ENCODE measurements at places on chromosomes 3 and 15.

DNA sequence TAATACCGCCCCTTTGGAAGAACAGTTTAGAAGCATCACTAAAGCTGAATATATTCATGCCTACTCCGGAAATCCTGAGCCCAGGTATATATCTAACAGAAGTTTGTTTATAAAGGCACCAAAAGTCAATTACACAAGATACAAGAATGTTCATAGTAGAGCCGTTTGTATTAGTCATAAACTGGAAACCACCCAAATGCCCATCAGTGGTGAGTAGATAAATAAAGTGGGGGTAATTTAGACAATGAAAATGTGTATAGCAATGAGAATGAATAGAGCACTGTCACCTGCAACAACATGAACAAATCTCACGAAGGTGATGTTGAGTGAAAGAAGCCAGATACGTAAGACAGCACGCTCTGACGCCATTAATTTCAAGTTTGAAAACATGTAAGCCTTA, 68.3 kb upstream of the GLCE start:
- no peak for DNase-seq

GRCh38 chr3:123096731-123097130, 29.9 kb downstream of the PDIA5 start:
- DNase-seq, result no peak

GRCh38 chr15:27097506-27097905, 126.5 kb downstream of the GABRG3 start:
- DNase-seq, result no peak

DNA sequence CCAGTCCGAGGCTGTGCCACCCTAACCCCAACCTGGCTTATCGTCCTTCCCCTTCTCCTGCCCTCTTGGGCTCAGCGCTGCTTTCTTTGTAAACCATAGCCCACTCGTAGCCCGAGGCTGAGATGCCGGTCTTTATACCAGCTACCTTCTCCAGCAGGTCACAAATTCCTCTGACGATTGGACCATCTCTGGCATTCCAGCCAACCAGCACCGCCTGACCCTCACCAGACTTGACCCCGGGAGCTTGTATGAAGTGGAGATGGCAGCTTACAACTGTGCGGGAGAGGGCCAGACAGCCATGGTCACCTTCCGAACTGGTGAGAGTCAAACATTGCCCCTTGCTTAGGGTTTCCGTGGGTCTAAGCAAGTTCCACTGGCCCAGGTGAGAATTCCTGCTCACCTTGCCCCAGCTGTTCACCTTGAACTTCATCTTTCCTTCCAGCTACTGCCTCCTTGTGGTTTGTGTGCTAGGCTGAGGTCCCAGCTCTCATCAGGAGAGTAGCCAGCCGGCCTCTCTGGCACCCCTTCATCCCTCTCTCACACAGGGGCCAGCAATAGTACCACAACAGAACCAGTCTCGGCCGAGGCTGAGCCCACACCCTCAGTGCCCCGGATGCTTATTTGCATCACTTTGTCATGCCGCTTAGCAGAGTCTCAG, 66.7 kb downstream of the BOC start:
- no peak for DNase-seq

- DNase-seq, result no peak
Measured at GRCh38 chr3:64203216-64203615, 22.1 kb downstream of the PRICKLE2 start.

- DNase-seq, result no peak
Measured at GRCh38 chr3:159455741-159456181, 532.9 kb upstream of the IL12A start.

DNA sequence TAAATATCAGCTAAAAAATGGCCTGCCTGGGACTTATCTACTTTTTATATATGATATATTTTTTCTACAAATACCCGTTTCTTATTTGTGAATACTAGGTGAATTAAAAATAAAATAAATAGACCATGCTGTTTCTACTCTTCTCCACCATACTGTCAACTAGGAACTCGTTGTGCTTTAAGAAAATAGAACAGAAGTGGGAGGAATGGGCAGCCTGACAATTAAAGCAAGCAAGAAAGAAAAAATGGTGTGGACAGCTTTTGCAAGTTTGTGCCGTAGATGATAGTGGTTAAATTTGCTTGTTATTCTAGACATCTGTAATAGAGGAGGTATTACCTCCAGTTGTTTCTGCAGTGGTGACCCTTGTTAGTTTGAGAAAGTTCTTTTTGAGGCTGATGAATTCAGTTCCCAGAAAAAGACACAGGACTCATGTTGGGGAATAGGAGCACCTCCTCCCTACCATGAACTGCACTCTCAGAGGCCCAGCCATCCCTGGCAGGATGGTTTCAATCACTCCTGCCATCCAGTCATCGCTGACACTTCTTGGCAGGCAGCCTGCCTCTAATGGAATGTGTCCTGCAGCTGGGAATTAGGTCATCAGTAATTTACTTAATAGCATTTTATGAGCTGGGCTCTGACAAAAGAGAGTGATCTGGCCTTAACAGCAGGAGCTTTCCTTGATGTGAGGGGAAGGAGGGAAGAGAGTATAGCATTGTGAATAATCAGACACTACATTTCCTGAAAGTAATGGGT, 105.0 kb upstream of the GAP43 start:
- no peak for DNase-seq
